Colonic mucosa (tissue), 4 donors: ENCODE measurements at places on chromosomes 13 and 19. TPM values are rescaled to one million over a fixed set of nuclear protein-coding genes. Genes with fewer than 3 reads are reported as not detected.

DNA sequence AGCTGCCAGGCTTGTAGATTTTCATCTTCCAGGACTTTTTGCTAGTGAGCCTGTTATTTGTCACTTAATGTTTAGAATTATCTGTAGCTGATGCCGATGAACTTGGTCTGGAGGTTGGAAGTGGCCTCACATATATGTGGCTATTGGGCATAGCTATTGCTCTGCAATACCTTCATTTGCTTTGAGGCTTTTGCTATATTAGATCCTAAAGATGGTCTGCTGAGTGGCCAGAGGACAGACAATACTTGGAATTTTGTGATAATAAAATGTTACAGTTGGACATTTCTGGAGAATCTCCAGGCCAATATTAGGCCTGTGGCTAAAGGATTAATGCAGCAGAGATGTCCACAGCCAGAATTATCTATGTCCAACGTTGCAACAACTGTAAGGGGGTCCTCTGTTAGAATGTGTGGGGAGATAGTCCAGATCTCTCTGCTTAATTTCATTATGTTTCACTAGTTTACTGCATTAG, 222.3 kb downstream of the GPC5 start:
- DNase-seq = no peak
- H3K4me1 ChIP-seq = no peaks in the 10 kb centered on the region
- H3K36me3 ChIP-seq = no peaks in the 10 kb centered on the region

- peak; percentile 34 for DNase-seq
- H3K4me3 ChIP-seq = no peak overlapping the region
- peaks cover 12% of the 10 kb centered on the region for H3K36me3 ChIP-seq
- peaks cover 5% of the 10 kb centered on the region for H3K4me1 ChIP-seq
These were observed 1.3 kb upstream of the PPAN start for GRCh38 chr19:10104665-10105508.

GRCh38 chr13:112754281-112755025, 64.6 kb downstream of the ATP11A start:
- no peaks in the 10 kb centered on the region for H3K27me3 ChIP-seq
- no peaks in the 10 kb centered on the region for H3K4me1 ChIP-seq
- H3K27ac ChIP-seq = no peak overlapping the region
- DNase-seq = no peak

DNA sequence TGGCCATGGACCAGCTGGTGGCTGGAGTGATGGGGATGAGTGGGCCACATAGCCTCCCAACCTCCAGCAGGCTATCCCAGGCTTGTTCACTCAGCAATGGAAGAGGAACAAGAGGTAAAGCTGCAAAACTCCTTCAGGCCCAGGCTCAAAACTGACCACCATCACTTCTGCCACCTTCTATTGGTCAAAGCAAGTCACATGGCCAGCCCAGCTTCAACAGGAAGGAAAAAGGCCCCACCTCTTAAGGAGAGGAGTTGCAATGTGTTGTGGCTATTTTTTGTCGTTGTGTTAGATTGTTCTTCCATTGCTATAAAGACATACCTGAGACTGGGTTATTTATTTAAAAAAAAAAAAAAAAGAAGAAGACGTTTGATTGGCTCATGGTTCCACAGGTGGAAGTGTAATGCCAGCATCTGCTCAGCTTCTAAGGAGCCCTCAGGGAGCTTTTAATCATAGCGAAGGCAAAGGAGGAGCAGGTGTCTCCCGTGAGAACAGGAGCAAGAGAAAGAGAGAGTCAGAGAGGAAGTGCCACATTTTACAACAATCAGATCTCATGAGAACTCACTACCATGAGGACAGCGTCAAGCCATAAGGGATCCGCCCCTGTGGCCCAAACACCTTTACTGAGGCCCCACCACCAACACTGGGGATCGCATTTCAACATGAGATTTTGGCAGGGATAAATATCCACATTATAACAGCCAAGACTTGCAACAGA, 5.4 kb downstream of the IGSF23 start:
- no peak for DNase-seq
- no peak overlapping the region for H3K4me3 ChIP-seq
- H3K27me3 ChIP-seq = no peaks in the 10 kb centered on the region
- no peaks in the 10 kb centered on the region for H3K36me3 ChIP-seq
- H3K4me1 ChIP-seq = no peaks in the 10 kb centered on the region
- no peak overlapping the region for H3K27ac ChIP-seq

DNA sequence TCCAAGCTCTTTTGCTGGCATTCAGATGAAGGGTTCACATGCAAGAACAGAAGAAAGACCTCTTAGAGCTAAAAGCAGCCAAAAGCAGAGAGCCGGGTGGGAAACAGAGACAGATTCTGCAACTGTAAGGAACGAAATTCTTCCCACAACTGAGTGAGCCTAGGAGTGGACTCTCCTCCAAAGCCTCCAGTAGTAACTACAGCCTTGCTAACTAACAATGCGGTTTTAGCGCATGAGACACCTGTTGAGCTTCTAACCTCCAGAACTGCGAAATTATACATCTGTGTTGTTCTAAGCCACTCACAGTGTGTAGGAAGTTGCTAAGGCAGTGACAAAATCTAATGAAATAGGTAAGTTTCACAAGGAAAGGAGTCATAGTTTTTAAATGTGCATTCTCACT, 98.1 kb upstream of the SLITRK1 start:
- no peak for DNase-seq
- no peak overlapping the region for H3K27ac ChIP-seq
- H3K4me3 ChIP-seq = no peak overlapping the region
- no peaks in the 10 kb centered on the region for H3K27me3 ChIP-seq
- H3K4me1 ChIP-seq = no peaks in the 10 kb centered on the region
- no peaks in the 10 kb centered on the region for H3K36me3 ChIP-seq

DNA sequence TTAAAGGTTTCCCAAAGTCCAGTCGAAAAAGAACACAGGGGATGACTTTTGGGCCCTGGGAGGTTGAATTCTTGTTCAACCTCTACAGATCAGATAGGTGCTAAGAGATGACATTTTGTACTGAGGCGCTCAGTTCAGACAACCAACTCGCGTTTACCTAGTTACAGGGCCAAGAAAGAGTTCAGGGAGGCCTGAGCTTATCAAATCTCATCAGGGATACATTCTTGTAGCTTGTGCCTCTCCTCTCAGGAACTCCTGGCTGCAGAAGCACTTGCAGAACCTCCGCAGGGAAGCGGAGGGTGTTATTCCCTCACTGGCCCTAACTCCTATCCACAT, 825 bp downstream of the ZNF776 start:
- no peak overlapping the region for H3K27ac ChIP-seq
- H3K4me3 ChIP-seq = peak overlapping the region; percentile 88
- no peak for DNase-seq

- H3K27ac ChIP-seq = no peak overlapping the region
- H3K36me3 ChIP-seq = no peaks in the 10 kb centered on the region
- no peaks in the 10 kb centered on the region for H3K27me3 ChIP-seq
- H3K4me1 ChIP-seq = no peaks in the 10 kb centered on the region
These were observed 8.5 kb downstream of the PLEKHA4 start for GRCh38 chr19:48859711-48860572.

DNA sequence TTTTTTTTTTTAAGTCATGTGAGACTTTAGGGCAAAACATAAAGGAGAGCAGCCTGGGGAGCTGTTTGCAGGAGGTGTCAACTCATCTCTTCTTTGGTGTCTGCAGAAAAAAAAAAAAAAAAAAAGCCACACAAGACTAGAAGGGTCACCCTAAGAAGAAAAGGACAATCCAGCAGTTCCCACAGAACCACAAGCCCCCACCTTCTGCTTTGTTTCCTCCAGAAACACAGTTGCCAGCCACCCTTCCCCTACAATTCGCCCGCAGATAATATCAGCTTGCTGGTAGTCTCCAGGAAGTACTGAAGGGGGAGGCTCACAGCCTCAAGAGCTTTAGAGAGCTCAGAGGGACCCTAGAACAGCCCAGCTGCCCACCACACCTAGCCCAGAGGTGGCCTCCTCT, 22.3 kb upstream of the ZBTB7A start:
- no peaks in the 10 kb centered on the region for H3K36me3 ChIP-seq
- H3K27ac ChIP-seq = peak overlapping the region; percentile 25
- H3K4me1 ChIP-seq = peaks cover 18% of the 10 kb centered on the region
- H3K27me3 ChIP-seq = no peaks in the 10 kb centered on the region

DNA sequence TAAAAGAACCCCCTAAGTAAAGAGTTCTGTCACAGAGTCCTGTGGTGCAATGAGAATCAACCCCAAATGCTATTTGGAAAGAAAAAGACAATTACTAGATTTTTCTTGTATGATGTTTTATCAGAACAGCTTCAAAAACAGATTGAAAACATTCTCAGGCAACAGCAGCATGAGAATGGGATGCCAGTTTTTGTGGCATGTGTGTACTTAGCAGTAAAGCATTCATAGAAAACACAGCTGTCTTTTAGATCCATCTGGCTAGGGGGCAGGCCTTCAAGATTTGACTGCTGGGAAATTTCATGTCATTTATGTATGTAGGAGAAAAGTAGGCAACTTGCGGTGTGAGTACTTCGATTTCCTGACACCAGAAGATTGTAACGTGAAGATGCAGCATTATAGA, 170.5 kb upstream of the HTR2A start:
- H3K4me3 ChIP-seq = no peak overlapping the region
- no peaks in the 10 kb centered on the region for H3K27me3 ChIP-seq
- DNase-seq = no peak
- no peaks in the 10 kb centered on the region for H3K36me3 ChIP-seq

DNA sequence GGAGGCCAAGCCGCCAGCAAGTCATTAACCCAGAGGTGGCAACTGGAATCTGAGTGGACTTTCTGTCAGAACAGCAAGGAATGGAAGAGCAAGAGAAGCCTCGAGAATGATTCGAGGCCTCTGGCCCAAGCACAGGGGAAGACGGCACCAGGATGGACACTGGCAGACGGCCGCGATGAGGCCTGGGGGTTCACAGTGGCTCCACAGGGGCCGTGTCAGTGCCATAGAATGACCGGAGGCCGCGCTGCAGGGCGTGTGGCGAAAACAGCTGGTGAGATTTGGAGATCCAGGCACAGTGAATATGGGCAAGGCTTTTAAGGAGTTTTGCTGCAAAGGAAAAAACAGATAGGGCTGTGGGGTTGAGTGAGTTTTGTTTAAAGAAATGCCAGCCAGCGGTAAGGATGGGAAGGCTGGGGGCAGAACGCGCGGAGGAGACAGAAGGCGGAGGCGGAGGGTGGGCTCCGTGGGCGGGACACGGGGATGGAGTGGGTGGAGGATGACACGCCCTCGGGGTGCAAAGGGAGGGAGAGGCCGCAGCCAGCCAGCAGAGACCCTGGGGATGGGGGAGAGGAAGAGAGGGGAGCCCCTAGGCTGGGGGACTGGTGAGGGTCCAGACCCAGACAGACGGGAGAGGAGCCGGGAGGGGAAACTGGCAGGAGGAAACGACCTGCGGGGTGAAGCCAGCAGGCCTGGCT, 130.5 kb downstream of the RNF17 start:
- no peaks in the 10 kb centered on the region for H3K27me3 ChIP-seq
- H3K4me1 ChIP-seq = no peaks in the 10 kb centered on the region
- DNase-seq = no peak

GRCh38 chr19:8215783-8216182, 6.6 kb downstream of the CERS4 start:
- H3K4me3 ChIP-seq = no peak overlapping the region
- no peaks in the 10 kb centered on the region for H3K27me3 ChIP-seq
- H3K36me3 ChIP-seq = no peaks in the 10 kb centered on the region
- DNase-seq = no peak

DNA sequence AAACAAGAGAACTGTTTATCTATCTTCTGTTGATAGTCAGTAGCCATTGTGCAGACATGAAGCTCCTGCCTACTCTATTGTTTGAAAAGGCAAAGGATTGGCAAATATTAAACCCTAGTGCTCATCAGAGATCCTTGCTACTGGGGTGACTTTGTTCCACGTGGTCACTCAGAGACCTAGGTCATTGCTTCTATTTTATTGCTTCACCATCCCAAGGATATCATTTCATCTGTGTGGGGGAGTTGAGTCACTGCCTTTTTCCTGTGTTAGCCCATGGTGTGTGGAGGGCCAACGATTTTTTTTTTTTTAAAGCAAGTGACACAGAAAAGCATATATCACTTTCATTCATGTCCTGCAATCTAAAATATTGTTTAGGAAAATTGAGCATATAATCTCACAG, 254.1 kb upstream of the RXFP2 start:
- H3K27me3 ChIP-seq = no peaks in the 10 kb centered on the region
- H3K4me3 ChIP-seq = no peak overlapping the region
- DNase-seq = no peak

- H3K27me3 ChIP-seq = no peaks in the 10 kb centered on the region
- peak overlapping the region; percentile 60 for H3K4me3 ChIP-seq
- H3K36me3 ChIP-seq = no peaks in the 10 kb centered on the region
- peak; percentile 93 for DNase-seq
- peak overlapping the region; percentile 67 for H3K27ac ChIP-seq
These were observed 32.2 kb downstream of the ZNF136 start for GRCh38 chr19:12194827-12195731.

- no peaks in the 10 kb centered on the region for H3K36me3 ChIP-seq
- H3K27ac ChIP-seq = no peak overlapping the region
- H3K4me1 ChIP-seq = no peaks in the 10 kb centered on the region
- H3K4me3 ChIP-seq = no peak overlapping the region
- H3K27me3 ChIP-seq = no peaks in the 10 kb centered on the region
These were observed 23.0 kb downstream of the FAM216B start for GRCh38 chr13:42804244-42804874.

DNA sequence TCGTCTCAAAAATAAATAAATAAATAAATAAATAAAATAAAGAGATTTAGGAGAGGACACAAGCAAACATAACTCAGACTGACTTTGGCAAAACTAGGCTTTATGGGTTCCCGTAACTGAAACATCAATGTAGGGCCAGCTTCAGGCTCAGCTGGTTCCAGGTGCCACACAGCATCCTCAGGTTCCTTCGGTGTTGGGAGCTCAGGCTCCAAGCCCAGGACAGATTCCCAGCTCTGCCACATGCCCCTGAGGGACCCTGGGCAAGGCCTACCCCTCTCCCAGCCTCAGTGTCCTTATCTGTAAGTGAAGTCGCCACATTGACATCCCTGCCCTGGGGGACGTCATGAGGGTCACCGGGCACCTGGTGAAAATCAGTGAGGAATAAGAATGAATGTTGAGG, 18.7 kb downstream of the MISP start:
- H3K4me1 ChIP-seq = no peaks in the 10 kb centered on the region
- H3K4me3 ChIP-seq = no peak overlapping the region
- H3K27me3 ChIP-seq = no peaks in the 10 kb centered on the region
- no peak for DNase-seq
- H3K36me3 ChIP-seq = no peaks in the 10 kb centered on the region

GRCh38 chr13:75724752-75725517, 88.8 kb downstream of the LMO7 start:
- H3K27me3 ChIP-seq = no peaks in the 10 kb centered on the region
- H3K4me3 ChIP-seq = no peak overlapping the region

GRCh38 chr13:28128926-28129325, 9.4 kb upstream of the PAN3 start:
- no peaks in the 10 kb centered on the region for H3K27me3 ChIP-seq
- no peaks in the 10 kb centered on the region for H3K4me1 ChIP-seq
- DNase-seq = no peak
- H3K4me3 ChIP-seq = no peak overlapping the region

NUMBL gene
- 12.8 TPM for total RNA-seq

TEX101 gene
- 0.17 TPM for total RNA-seq

ZNF649 gene
- total RNA-seq = 8.2 TPM

ZNF98 gene
- not detected for total RNA-seq

IFNL1 gene
- not detected for total RNA-seq

CEACAM21 gene
- total RNA-seq = 0.25 TPM

WDR87 gene
- not detected for total RNA-seq

ZNF93 gene
- total RNA-seq = 4.9 TPM

NLRP5 gene
- not detected for total RNA-seq

ZNF71 gene
- total RNA-seq = 3.9 TPM

TTYH1 gene
- 0.47 TPM for total RNA-seq

NKG7 gene
- total RNA-seq = 2.7 TPM

ZNF723 gene
- total RNA-seq = not detected

HTR2A gene
- 0.35 TPM for total RNA-seq

CBY2 gene
- not detected for total RNA-seq

TMC4 gene
- total RNA-seq = 80.9 TPM
